ENCODE measurements at places on chromosomes 1 and 21. TPM values are rescaled to one million over a fixed set of nuclear protein-coding genes. Genes with fewer than 3 reads are reported as not detected.

The EXO1 gene
- 1.6 TPM for polyA plus RNA-seq

The TTC39A gene
- 65.5 TPM for polyA plus RNA-seq

The RGS16 gene
- polyA plus RNA-seq, result 0.46 TPM

The NPR1 gene
- 7.6 TPM for polyA plus RNA-seq

The CELA3A gene
- 13.8 TPM for polyA plus RNA-seq

The APOBEC4 gene
- polyA plus RNA-seq, result 0.10 TPM

The ELAPOR1 gene
- 20.7 TPM for polyA plus RNA-seq

The DNAJC28 gene
- polyA plus RNA-seq, result 2.4 TPM

The CHIT1 gene
- polyA plus RNA-seq, result 0.98 TPM

The GART gene
- polyA plus RNA-seq, result 21.3 TPM

The OR2T12 gene
- not detected for polyA plus RNA-seq

The LINGO4 gene
- not detected for polyA plus RNA-seq

The RNASEL gene
- polyA plus RNA-seq, result 7.4 TPM

The PKLR gene
- under 0.01 TPM for polyA plus RNA-seq

The RPE65 gene
- not detected for polyA plus RNA-seq

The DCST1 gene
- not detected for polyA plus RNA-seq

The AQP10 gene
- polyA plus RNA-seq, result not detected

The C1orf87 gene
- not detected for polyA plus RNA-seq

The S100A7A gene
- polyA plus RNA-seq, result not detected

The VCAM1 gene
- 1.8 TPM for polyA plus RNA-seq

The LCE1B gene
- not detected for polyA plus RNA-seq

The TMPRSS15 gene
- polyA plus RNA-seq, result not detected

The RGS8 gene
- under 0.01 TPM for polyA plus RNA-seq

The ADORA1 gene
- 1.3 TPM for polyA plus RNA-seq

The AHCYL1 gene
- 49.1 TPM for polyA plus RNA-seq

The PTPN14 gene
- 0.60 TPM for polyA plus RNA-seq

The RHBDL2 gene
- 4.6 TPM for polyA plus RNA-seq

The UTS2 gene
- not detected for polyA plus RNA-seq

The KRTAP7-1 gene
- polyA plus RNA-seq, result not detected
